Thoracic aorta (tissue), 2 donors: ENCODE measurements at places on chromosomes 2 and 18. TPM values are rescaled to one million over a fixed set of nuclear protein-coding genes. Genes with fewer than 3 reads are reported as not detected.

- no peak overlapping the region for H3K27ac ChIP-seq
- peaks cover 18% of the 10 kb centered on the region for H3K4me1 ChIP-seq
- no peaks in the 10 kb centered on the region for H3K27me3 ChIP-seq
- DNase-seq: no peak
These were observed 17.9 kb upstream of the ID2 start for GRCh38 chr2:8663997-8664396.

DNA sequence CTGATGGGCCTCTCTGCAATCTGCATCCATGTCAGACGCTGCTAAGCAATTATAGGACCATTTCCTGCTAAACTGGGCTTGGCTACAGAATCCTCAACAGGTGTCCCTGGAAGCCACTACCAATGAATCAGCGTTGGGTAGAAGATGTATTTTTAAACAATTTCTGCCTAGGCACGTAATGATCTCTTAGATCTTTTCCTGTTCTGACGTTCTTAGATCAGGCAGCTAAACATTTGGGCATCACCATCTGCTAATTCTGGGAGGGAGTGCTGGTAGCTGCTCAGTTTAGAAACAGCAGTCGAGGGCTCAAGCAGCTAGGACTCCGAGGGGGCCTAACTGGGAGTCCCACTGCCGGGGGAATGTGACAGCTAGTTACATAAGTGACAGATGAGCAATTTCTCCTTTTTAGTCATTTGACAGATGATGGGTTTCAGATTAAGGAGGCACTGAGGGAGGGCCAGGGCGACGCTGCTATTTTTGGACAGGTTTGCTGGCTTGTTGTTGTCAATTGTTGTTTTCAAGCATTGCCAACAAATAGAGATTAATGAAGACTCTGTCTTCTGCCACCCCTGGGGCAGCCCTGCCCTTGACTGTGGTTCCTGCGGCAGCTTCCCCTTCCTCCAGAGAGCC is 92.7 kb downstream of the MRO start:
- H3K27ac ChIP-seq: no peak overlapping the region
- H3K36me3 ChIP-seq: no peaks in the 10 kb centered on the region
- no peaks in the 10 kb centered on the region for H3K4me1 ChIP-seq
- no peak overlapping the region for H3K4me3 ChIP-seq

- no peaks in the 10 kb centered on the region for H3K36me3 ChIP-seq
- no peak for DNase-seq
- no peak overlapping the region for H3K4me3 ChIP-seq
These were observed 35.9 kb downstream of the KCNF1 start for GRCh38 chr2:10947446-10948187.

GRCh38 chr2:82665691-82666090 is 1793.4 kb downstream of the SUCLG1 start:
- no peak for DNase-seq
- H3K4me1 ChIP-seq: no peaks in the 10 kb centered on the region
- H3K27ac ChIP-seq: no peak overlapping the region
- H3K36me3 ChIP-seq: no peaks in the 10 kb centered on the region
- H3K27me3 ChIP-seq: no peaks in the 10 kb centered on the region
- H3K4me3 ChIP-seq: no peak overlapping the region

GRCh38 chr2:2938481-2938880 is 439.1 kb downstream of the EIPR1 start:
- no peaks in the 10 kb centered on the region for H3K27me3 ChIP-seq
- H3K4me3 ChIP-seq: no peak overlapping the region
- no peak for DNase-seq
- H3K36me3 ChIP-seq: no peaks in the 10 kb centered on the region

GRCh38 chr18:69596345-69596744 is 195.7 kb downstream of the DOK6 start:
- H3K27ac ChIP-seq: no peak overlapping the region
- no peak overlapping the region for H3K4me3 ChIP-seq
- H3K27me3 ChIP-seq: no peaks in the 10 kb centered on the region
- H3K36me3 ChIP-seq: no peaks in the 10 kb centered on the region
- H3K4me1 ChIP-seq: no peaks in the 10 kb centered on the region

DNA sequence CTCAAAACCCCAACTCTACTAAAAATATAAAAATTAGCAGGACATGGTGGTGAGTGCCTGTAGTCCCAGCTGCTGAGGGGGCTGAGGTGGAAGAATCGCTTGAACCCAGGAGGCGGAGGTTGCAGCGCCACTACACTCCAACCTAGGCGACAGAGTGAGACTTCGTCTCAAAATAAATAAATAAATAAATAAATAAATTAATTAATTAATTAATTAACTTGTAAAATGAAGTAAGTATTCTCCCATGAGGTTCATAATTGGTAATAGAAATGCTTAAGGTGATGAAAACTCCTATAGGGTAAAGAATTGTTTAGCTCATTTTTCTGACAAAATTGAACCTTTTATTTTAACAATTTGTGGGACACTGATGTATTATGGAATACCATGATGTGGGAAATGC is 230.8 kb downstream of the TMEM182 start:
- H3K36me3 ChIP-seq: no peaks in the 10 kb centered on the region
- no peak overlapping the region for H3K4me3 ChIP-seq
- no peak for DNase-seq
- no peak overlapping the region for H3K27ac ChIP-seq
- no peaks in the 10 kb centered on the region for H3K27me3 ChIP-seq

- no peaks in the 10 kb centered on the region for H3K36me3 ChIP-seq
- peaks cover 10% of the 10 kb centered on the region for H3K4me1 ChIP-seq
- no peak for DNase-seq
- H3K27ac ChIP-seq: peak overlapping the region; percentile 70
These were observed 46.3 kb downstream of the DYSF start for GRCh38 chr2:71499691-71500090.

- no peaks in the 10 kb centered on the region for H3K27me3 ChIP-seq
- no peaks in the 10 kb centered on the region for H3K4me1 ChIP-seq
- no peak overlapping the region for H3K27ac ChIP-seq
- no peak overlapping the region for H3K4me3 ChIP-seq
These were observed 169.4 kb upstream of the SIX3 start for GRCh38 chr2:44772131-44772530.

DNA sequence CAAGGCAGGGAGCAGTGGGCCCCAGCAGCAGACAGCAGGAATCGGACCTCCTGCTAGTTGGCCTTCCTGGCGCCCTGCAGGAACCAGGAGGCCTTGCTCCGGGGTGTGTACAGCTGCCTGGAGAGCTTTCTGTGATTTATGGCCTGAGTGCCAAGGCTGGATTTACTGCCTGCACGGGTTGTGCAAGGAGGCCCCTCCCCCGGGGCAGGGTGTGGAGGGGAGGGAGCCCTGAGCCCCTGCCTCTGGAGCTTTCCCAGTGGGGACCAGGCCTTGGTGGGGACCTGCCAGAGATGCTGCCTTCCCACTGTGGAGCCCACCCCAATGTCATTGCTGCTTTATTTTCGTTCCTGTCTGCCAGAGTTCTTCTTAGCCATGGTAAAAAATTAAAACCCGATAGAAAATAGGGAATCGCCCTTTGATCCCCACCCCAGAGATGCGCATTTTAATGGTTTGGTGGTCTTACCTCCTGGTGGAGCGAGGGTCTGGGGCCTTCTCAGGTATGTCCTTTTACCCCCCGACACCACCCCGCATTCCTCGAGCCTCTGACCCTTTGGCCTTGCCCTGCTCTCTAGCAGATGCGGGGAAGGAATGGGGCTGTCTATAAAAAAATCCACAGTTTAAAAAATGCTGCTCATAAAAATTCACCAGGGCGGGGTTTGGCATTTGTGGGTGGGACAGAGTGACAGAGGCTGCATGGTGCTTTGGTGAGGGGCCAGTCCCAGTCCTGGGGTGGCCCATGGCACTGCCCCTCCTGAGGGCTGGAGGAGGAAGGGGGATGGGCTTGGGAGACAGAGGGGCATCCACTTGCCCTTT is 6.9 kb upstream of the RALB start:
- no peaks in the 10 kb centered on the region for H3K4me1 ChIP-seq
- H3K36me3 ChIP-seq: no peaks in the 10 kb centered on the region
- H3K27ac ChIP-seq: no peak overlapping the region
- no peaks in the 10 kb centered on the region for H3K27me3 ChIP-seq
- DNase-seq: no peak

DNA sequence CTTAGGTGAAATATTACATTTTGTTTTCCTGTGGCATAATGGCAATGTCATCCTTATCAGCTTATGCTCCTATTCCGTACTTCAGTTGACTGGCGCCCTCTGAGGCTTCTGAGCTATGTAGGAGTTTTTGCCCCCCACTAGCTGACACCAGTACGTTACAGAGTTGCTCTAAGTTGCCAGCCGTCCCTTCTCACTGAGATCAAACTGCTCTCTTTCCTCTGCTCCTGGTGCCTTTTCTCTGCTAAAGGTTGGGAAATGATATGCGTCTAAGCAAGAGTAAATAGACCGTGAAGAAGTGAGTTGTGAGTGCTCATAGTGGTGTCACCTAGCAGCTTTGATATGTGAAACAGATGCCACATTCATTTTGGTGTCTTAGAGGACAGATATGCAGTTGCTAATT is 99.2 kb downstream of the RAPGEF4 start:
- H3K4me3 ChIP-seq: no peak overlapping the region
- H3K27ac ChIP-seq: no peak overlapping the region
- no peaks in the 10 kb centered on the region for H3K27me3 ChIP-seq
- no peak for DNase-seq
- no peaks in the 10 kb centered on the region for H3K36me3 ChIP-seq

DNA sequence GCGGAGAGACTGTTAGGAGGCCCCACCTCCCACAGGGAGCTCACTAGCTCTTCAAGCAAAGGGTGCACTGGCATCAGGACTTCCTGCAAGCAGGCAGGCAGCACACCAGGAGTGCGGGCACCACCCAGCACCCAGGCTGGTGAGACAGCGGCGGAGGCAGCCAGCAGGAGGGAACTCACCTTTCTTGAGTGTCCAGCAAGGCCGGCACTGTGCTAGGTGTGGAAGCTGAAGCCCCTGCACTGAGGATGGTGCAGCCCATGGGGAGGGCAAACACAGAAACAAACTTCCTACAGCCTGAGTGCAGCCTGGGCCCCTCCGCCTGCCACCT is 100.7 kb upstream of the ID2 start:
- H3K36me3 ChIP-seq: no peaks in the 10 kb centered on the region
- H3K27ac ChIP-seq: no peak overlapping the region
- DNase-seq: no peak
- H3K4me3 ChIP-seq: no peak overlapping the region
- no peaks in the 10 kb centered on the region for H3K4me1 ChIP-seq

- DNase-seq: no peak
- no peaks in the 10 kb centered on the region for H3K27me3 ChIP-seq
- H3K36me3 ChIP-seq: no peaks in the 10 kb centered on the region
- H3K27ac ChIP-seq: no peak overlapping the region
- H3K4me3 ChIP-seq: no peak overlapping the region
- H3K4me1 ChIP-seq: no peaks in the 10 kb centered on the region
These were observed 81.3 kb downstream of the STRADB start for GRCh38 chr2:201532686-201533304.

LHCGR gene
- not detected for total RNA-seq

LYG2 gene
- total RNA-seq: not detected

TUBA3E gene
- not detected for total RNA-seq
